Hypothalamus (tissue), 51 donors: ENCODE measurements at places on chromosomes 11 and 22.

- DNase-seq, result no peak
These were observed 105.3 kb upstream of the HSD17B12 start for GRCh38 chr11:43574949-43575912.

GRCh38 chr11:123061403-123062157, at the start of gene HSPA8:
Gene HSPA8, minus strand, starts transcription at chr11:123062136. Its CDS starts 812 bp downstream, at chr11:123061324.
- DNase-seq, result peak; percentile 34

DNA sequence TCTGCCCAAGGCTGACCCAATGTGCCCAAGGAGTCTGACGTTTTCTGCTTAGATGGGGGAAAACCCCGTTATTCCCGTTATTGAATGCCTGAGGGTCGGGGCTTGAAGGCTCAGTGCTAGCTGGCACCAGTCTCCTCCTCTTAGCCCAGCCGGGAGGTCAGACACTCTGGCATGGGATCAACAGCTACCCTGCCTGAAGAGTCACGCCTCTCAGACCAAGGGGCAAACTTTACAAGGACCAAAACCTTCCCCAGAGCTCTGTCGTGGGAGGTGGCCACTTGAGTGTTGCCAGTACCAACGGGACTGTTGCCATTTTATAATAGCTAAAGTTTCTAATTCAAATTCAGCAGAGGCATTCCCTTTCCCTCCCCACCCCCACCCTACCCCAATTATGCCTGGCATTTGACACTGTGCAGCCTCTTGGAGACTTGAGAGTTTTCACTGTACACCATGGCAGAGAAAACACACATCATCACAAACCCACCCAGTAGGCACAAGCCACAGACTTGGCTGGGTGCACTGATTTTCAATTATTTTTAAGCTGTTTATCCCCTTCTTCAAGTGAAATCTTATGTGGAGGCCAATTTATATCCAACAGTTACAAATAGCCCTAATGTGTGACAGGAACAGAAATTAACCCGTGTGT, 137.5 kb upstream of the SYT13 start:
- no peak for DNase-seq

- no peak for DNase-seq
These were observed 86.6 kb downstream of the MAML2 start for GRCh38 chr11:96256215-96257011.

DNA sequence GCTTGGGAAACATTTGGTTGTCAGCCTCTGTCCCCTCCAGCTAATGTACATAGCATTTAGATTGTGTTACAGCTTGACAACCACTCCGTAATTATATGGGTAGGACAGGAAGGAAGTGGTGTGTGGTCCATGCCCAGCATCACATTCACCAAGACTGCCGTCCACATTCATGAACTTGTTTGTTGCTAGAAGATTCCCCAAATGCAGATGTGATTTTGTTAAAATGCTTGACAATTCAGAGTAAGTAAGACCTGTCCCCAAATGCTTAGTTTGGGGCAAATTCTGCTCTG, 1482.7 kb downstream of the TBC1D22A start:
- DNase-seq, result no peak

DNA sequence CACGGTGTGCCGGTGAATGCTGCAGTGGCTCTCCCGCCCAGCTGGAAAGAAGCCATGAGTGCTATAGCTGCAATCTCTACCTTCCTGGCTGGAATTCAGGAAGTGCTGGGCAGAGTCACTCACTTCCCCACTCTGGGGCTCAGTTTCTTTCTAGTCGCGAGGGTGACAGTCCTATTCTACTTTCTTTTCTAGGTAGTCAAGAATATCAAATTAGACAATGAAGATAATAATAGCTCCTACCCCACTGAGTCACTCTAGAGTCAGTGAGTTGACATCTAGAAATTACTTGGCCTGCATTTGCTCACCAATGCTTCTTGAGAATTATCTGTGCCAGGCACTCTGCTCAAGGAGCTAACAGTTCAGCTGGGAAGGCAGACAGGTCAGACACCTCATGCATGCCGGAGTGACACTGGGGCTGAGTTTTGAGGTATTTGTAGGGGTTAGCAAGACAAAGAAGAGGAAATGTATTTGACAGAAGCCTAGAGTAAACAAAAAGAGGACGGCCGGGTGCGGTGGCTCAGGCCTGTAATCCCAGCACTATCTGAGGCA, 3.2 kb downstream of the CENPM start:
- no peak for DNase-seq

- DNase-seq, result no peak
These were observed 2.5 kb downstream of the PKP3 start for GRCh38 chr11:396511-396947.

GRCh38 chr11:65218446-65218845, 36.7 kb downstream of the CAPN1 start:
- DNase-seq, result no peak
